Thoracic aorta (tissue), 2 donors: ENCODE measurements at places on chromosomes 7 and 10. TPM values are rescaled to one million over a fixed set of nuclear protein-coding genes. Genes with fewer than 3 reads are reported as not detected.

The TSPAN15 gene
- 4.7 TPM for total RNA-seq

The BRI3 gene
- 95.1 TPM for total RNA-seq

The STAMBPL1 gene
- 2.2 TPM for total RNA-seq

The THSD7A gene
- total RNA-seq: 1.6 TPM

The SKIDA1 gene
- 5.3 TPM for total RNA-seq

The GATAD1 gene
- 72.3 TPM for total RNA-seq

GRCh38 chr10:77071001-77071511 lies 566.6 kb downstream of the KCNMA1 start:
- no peak for DNase-seq

DNA sequence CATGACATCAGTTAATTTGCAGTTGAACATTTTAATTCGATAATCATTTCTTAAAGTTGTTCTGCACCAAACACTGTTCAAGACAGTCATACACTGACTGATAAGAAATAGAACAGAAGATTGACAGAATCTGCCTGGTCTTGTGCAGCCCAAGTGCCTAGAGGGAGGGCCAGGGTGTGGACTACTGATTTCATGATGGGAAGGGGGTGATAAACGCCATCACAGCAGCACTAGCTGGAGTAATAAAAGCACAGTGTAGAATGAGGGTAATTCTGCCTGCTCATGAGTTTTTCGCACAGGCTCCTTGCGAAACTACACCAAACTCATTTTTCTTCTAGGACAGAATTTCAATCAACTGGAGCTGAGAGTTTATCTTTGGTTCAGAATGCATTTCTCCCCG lies 270.1 kb downstream of the ARL4A start:
- DNase-seq: no peak

GRCh38 chr7:131249003-131249402 lies 78.7 kb upstream of the MKLN1 start:
- DNase-seq: peak; percentile 50

GRCh38 chr7:8430643-8431042 lies 2.8 kb upstream of the NXPH1 start:
- no peak for DNase-seq

DNA sequence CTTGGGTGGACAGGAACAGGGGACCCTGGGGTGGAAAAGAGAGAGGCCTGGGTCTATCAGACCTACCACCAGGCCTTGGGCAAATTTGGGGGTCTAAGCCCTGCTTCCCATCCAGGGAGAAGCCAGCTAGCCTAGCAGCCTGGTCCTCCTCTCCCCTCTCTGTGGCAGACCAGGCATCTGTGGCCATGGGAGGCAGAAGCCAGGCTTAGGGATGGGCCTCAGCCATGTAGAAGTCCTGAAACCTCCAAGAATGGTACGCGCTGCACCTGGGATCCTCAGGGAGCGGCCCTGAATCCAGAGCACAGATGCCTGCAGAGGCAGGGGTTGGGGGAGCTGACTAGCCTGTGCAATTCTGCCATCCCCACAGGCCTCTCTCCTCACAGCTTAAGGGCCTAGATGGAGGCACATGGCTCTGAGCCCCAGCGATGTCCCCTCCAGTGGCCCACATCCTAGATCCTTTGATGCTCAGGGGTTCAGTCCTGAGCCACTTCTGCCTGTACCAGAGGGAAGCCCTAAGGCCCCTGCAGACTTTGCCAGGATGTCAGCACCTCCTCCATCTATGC lies 21.2 kb downstream of the GRID1 start:
- no peak for DNase-seq

- no peak for DNase-seq
Measured at GRCh38 chr10:117546581-117547015, 4.1 kb downstream of the EMX2 start.

DNA sequence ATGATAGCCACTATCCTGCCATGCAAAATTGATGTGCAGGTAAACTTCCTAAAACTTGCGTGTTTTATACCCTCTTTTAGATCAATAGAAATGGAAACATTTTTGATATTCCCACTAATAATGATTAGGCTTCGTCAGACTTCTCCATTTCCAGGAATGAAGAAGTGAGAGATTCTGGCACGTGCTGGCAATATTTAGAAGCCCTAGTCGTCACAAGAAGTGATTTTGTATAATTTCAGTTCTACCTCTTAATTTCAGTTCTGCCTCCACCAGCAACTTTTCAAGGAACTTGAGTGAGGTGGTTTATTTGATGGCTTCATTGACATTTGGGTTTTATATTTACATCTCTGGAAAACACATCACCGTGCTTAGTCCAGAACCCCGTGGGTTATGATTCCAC lies 61.9 kb downstream of the MRC1 start:
- no peak for DNase-seq

GRCh38 chr10:68578974-68579373 lies 18.8 kb downstream of the TET1 start:
- DNase-seq: no peak

GRCh38 chr7:79723833-79724618 lies 270.6 kb upstream of the MAGI2 start:
- no peak for DNase-seq
